ENCODE measurements at places on chromosomes 12 and 14.

- DNase-seq, result no peak
These were observed 14.5 kb downstream of the CFAP73 start for GRCh38 chr12:113164014-113164413.

DNA sequence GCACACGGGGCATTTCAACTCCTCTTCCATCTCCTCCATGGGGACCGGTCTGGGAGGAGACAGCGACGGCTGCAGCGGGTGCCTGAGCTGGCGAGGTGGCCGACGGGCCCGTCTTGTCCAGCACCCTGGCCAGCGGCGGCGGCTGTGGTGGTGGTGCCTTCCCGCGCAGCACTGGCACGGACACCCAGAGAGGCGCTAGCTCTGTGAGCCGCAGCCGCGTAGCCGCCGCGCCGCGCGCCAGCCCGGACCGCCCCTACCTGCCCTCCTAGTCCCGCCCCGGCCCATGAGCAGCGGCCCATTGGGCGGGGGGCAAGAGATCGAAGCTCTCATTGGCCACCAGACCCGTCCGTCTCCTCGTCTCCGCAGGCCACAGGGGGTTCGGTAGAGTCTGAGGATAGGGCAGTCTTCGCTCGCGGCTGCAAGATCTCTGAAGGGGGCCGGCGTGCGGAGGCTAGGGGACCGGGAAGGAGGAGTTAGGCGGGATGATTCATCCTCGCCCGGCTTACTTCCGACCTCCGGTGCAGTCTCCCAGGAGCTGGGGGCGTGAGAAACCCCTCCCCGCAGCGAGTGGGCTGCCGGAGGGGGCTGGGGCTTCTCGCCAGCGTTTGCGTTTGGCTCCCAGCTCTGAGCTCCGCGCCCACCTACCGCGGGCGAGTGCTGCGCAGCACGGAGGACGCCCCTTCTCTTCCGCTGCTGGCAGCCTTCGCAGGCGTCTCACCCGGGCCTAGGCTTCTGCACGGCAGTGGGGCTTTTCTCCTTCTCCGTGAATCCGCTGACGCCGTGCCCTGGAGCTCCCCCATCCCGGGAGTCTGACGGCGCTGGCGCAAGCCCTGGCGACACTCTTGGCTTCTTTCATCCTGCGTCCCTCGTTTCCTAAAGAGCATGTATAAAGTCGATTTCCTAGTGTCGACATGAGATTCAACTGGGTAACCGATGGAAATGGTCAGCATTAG lies at the start of gene TRIM9:
Gene TRIM9, minus strand, starts transcription at position 205 of the 953 bp plus-strand sequence. Its CDS starts 166 bp downstream, at position 39.
- DNase-seq, result peak; percentile 58

DNA sequence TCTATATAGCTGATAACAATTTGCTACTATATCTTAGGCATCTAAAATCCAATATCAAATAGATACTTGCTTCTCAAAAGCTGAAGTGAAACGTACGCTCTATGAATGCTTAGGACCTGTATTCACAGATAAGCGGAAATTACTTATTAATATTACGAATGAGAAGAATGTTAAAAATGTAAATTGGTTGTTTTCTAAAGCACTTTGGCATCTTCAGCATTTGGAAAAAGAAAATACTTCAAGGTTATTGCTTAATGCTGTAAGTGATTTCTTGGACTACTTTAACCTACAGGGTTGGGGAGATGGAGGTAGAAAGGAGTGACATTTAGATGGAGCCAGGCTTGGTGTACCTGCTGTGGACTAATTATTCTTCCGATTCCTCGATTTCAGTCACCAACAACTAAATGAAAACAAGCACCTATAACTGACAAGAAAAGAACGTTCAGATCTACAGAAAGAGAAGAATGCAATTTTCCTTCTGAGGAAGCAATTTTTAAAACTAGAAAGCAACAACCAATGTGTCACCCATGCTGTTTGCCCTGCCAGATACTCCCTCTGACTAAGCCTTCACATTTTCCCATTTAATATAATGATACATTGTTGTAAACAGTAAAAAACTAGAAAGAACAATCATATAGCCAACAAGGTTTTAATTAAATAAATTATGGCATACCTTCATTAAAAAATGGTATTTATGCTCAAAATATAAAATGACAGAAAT lies 49.3 kb downstream of the SLC25A21 start:
- DNase-seq, result no peak

GRCh38 chr14:93332397-93332852 lies 411 bp downstream of the BTBD7 start:
- peak; percentile 53 for DNase-seq

DNA sequence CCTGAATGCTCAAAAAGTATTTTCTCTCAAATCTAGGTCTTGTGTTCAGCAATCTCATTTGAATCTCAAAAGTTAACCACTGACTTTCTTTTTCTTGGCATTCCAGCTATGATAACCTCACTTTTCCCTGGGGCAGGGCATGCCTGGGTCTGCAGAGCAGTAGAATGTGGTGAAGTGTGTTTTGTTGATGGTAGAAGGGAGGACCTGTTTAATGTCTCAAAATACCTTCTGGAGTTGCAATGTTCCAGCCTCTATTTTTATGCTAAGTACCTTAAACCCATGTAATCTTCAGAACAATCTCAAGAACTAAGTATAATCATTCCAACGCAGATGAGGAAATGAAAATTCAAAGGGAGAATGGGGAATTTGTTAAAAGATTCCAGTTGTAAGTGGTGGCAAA lies 82.1 kb upstream of the FUT8 start:
- DNase-seq, result no peak

GRCh38 chr14:30988509-30988908 lies 36.9 kb upstream of the AP4S1 start:
- DNase-seq, result no peak

DNA sequence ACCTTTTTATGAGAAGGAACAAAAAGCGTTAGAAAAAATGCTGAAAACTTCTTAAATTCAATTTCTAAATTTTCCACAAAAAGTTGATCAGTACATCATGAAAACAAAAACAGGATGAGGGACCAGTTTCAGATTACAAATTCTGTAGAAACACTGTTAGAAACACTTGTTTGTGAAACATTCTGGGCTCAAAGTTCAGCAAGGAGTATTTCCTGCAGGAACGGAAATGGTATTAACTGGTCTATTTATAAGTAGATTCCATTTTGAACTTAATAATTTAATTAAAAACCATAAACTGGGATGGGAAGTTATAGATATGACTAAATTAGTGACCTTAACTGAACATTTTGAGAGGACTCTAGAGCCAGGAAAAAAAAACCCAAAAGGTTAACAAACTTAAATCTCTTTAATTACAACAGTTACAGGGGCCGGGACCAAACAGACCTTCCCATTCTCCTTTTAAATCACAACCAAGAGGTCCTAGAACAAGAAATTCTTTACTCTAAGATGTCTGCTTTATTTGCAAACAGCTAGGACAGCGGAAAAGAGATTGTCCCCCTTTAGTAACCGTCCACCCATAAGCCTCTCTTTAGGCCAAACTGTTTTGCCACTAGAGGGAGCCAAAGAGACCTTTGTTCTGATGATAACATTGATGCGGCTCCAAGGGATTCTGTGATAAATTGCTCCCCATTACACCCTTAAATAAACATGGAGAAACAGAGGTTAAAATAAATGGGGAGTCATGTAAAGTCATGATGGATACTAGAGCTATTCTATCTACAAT lies 69.0 kb upstream of the RERGL start:
- DNase-seq, result peak; percentile 35

- DNase-seq, result no peak
These were observed 183 bp upstream of the PRMT8 start for GRCh38 chr12:3490895-3491144.

GRCh38 chr14:95189367-95190132 lies 32.2 kb upstream of the DICER1 start:
- no peak for DNase-seq

DNA sequence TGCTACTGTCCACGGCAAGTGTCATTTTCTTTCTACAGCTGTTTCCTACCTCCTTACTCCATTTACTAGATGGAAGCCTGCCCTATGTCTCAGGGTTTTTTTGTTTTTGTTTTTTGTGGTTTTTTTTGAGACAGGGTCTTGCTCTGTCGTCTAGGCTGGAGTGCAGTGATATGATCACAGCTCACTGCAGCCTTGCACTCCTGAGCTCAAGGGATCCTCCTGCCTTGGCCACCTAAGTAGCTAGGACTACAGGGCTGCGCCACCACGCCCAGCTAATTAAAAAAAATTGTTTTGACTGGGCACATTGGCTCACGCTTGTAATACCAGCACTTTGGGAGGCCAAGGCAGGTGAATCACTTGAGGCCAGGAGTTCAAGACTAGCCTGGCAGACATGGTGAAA lies 14.7 kb downstream of the TUBA1A start:
- DNase-seq, result no peak

DNA sequence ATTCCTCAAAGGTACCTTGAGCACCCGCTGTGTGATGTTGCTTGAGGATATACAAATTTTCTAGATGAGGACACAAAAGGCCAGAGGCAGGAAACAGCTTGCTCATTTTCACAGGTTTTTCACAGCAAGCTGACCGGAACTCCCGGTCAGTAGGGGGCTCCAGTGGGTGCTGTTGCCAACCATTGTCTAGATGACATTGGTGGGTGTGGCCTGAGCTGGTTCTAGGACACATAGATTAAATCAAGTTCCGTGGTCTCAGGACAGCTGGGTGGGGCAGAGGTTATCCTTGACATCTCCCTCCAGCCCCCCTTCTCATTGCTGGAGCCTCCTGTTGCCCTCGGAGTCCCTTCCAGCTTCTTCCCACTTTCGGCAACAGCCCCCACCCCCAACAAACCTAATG lies 153.6 kb upstream of the FKBP4 start:
- DNase-seq, result no peak

GRCh38 chr12:31235868-31236395 lies 90.0 kb downstream of the SINHCAF start:
- no peak for DNase-seq

DNA sequence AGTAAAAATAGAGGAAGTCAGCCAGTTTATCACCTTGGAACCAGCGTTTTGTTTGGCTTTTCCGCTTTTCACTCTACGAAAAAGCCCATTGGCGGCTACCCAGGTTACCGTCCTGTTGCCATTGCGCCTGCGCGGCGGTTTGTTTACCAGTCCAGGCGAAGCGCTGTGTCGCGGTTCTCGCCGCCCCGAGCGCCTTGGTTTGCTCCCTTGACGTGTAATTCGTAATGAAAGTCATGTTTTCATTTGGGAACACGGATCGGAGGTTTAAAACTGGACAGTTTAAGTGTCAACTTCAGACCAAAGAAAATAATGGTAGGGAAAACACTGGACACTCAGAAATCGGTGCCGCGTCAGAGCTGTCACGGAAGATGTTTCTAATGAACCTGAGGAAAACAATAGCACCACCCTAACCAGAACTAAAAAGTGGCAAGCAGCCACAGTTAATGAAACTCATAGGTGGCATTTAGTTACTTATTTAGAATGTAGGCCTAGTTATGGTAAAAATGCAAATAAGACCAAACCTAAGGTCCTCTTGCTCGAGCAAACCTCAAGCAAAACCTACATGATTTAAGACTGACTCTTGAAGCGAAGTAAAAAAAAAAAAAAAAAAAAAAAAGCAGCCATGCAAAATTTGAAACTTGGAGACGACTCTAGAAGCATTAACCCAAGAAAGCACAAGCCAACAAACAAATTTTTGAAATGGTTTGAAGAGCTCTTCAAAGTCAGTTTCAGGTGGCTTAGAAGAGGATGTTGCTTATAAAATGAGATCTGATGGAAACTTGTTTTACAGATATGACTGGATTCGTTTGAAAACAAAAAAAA lies 790 bp upstream of the GPR19 start:
- peak; percentile 49 for DNase-seq

DNA sequence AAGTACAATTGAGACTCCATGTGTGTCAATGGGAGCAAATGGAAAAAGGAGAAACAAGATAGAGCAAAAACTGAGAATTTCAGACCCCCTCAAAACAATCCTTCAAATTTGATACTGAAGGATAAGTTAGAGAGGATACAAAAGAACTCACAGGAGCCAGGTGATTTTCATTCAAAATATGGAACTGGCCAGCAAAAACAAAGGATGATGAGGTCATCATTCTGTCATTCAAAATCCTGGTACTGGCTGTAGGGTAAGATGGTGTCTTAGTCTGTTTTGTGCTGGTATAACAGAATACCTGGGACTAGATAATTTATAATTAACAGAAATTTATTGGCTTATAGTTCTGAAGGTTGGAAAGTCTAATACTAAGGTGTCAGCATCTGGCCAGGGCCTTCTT lies 80.6 kb downstream of the LMNTD1 start:
- DNase-seq, result no peak

DNA sequence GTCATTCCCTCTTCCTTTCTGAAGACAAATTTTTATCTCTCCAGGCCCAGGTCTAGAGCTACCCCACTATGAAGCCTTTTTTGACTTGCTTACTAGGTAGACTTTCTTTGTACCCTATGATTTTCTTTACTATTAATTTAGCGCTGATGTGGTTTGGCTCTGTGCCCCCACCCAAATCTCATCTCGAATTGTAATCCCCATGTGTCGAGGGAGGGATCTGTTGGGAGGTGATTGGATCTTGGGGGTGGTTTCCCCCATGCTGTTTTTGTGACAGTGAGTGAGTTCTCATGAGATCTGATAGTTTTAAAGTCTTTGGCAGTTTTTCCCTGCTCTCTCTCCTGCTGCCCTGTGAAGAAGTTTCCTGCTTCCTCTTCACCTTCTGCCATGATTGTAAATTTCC lies 118.1 kb downstream of the SLC38A1 start:
- no peak for DNase-seq

GRCh38 chr12:93671044-93671443 lies 6.1 kb upstream of the CRADD start:
- no peak for DNase-seq

GRCh38 chr12:46209170-46209569 lies 59.7 kb downstream of the SLC38A1 start:
- peak; percentile 9 for DNase-seq

DNA sequence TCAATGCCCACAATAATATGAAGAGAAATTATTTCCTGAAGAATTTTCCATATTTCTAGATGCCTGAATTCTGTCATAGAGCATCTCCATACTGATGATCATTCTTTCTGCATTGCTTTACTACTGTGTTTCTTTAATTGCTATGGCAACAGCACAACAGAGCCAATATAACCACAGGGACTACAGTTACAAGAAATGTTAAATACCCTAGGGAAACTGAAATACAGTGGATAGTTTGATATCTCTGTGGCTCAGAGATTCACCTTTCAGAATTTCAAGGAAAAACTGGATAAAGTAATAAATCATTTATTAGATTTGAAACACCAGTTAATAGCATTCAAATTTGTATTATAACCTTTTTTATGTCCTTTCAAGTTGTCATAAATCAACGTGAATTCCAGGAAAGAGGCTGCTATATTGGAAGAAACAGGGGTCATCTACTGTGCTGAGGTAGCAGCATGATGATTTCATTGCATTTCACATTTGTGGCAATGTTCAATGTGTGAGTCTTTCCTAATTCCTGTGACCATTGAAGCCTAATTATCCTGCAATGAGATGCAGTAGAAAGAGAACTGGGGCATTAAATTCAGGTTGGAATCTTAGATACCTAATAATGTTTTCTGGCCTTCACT lies 267.1 kb downstream of the LRFN5 start:
- DNase-seq, result no peak

DNA sequence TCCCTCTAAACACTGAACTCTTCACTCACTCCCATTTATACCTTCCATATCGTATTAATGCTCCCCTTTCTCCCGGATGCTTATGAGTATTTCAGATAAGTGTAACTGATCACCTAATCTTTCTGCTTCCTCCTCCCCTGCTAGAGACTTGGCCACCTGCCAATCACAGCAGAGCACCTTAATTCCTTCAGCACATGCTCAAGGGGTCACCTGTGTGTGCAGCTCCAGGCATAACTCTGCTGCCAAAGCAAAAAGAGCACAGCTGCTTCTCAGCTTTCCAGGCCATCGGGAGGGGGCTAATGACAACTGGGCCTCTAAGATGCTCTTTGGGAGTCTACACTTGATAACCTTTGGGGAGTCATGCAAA lies 106.9 kb upstream of the DYRK2 start:
- DNase-seq, result no peak

- DNase-seq, result no peak
These were observed 136.0 kb downstream of the TSPAN9 start for GRCh38 chr12:3213188-3213587.
